Psoas muscle (tissue), 8 donors: ENCODE measurements at places on chromosomes 1 and 21. TPM values are rescaled to one million over a fixed set of nuclear protein-coding genes. Genes with fewer than 3 reads are reported as not detected.

GRCh38 chr1:54163573-54163972 is 10.8 kb upstream of the CDCP2 start:
- no peak for DNase-seq

- no peak for DNase-seq
These were observed 143.2 kb upstream of the BACE2 start for GRCh38 chr21:41024746-41025254.

DNA sequence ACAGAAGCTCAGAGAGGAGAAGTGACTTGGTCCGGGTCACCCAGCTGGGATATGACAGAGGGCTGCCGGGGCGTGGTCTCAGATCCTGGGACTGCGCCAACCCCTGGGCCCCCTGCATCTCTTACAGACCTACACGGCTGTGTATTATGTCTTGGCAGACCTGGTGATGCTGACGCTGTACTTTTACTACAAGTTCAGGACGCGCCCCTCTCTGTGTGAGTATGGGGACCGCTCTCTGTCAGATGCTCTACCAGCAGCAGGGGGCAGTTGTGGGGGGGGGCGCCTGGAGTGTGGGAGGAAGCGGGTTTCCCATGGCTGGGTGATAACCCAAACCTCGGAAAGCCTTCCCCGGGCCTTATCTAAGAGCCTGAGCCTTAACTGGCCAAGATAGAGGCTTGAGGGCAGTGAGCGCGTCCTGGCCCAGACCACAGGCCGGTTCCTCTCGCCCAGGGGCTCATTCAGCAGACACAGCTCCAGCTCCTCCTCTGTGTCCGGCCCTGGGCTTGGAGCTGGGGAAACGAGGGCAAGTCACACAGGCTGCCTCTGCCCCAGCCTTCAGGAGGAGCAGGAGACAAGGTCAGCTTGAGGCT is 13.3 kb downstream of the SLC66A1 start:
- DNase-seq: no peak

- no peak for DNase-seq
These were observed 72.9 kb downstream of the RPS6KA1 start for GRCh38 chr1:26602378-26602959.

GRCh38 chr1:63669151-63669961 is 76.1 kb downstream of the PGM1 start:
- no peak for DNase-seq

DNA sequence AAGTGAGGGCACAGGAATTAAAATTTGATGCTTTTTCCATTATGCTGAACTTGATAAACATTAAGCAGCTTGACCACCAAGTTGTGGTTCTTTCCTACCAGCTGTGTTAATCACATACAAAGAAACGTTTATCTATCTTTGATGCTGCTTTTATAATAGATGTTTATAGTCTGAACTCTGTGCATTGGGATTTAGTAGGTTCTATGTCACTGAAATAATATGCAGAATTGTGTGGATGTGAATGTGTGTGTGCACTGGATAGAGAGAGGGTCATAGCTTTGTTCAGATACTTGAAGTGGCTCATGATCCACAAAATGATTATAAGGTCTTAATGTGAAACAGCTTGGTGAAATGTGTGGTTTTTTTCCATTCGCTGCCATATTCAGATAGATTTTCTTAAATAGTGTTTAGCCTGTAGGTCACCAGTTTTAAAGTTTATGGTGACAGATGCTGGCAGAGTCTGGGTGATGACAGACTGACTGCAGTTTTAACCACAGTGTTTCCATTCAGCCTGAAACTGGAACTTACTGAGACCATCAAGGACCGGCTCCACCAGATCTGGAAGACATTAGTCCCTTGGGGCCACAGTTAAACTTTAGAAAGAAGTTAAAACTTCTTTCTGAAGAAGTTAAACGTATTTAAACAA is 10.2 kb downstream of the DDI2 start:
- DNase-seq: no peak

DNA sequence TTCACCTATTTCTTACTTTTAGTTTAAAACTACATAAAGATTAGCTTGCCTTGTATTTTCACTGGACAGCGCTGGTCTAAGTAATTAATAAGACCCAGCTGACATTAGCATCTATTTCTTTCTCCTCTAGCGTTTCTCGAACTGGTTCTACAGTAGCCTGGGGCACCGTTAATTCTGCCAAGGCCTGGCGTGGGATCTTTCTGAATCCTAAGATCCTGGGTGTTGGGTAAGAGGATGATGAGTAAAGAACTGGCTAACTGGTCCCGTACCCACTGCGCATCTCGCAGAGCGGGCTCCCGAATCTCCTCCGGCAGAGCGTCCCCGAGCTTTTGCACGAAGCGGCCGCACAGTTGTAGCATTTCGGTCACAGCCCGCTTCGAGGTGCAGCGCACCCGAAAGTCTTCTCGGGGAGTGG is 309 bp downstream of the NSL1 start:
- no peak for DNase-seq

DNA sequence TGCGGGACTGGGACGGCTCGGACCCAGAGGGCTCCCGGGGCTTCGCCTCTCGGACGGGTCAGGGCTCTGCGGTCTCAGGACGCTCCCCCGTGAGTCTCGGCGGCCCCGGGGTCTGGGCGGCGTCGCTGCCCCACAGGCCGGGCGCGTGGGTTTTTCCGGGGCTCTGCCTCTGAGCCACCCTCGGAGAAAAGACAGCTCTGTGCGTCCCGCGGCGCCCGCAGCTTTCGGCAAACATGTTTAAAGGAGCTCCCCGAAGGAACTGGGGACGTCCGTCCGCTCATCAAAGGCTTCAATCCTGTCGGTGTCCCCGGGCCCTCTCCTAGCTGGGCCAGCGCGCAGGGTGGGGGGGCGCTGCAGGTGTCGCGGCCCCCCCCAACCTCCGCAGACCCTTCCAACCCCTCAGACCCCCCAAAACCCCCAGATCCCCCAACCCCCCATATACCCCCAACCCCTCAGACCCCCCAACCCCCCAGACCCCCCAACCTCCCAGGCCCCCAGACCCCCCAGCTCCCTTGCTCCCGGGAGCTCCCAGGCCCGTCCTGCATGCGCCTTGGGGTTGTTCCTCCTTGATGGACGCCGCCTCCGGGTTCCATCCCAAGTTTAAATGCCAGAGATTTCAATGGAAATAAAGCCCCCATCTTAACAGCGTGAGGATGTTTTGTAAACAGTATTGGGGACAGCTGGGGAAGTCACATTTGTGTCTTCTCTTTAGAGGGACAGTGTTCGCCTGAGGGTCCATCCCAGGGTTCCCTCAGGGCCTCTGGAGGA is 996 bp upstream of the C1orf159 start:
- DNase-seq: no peak

DNA sequence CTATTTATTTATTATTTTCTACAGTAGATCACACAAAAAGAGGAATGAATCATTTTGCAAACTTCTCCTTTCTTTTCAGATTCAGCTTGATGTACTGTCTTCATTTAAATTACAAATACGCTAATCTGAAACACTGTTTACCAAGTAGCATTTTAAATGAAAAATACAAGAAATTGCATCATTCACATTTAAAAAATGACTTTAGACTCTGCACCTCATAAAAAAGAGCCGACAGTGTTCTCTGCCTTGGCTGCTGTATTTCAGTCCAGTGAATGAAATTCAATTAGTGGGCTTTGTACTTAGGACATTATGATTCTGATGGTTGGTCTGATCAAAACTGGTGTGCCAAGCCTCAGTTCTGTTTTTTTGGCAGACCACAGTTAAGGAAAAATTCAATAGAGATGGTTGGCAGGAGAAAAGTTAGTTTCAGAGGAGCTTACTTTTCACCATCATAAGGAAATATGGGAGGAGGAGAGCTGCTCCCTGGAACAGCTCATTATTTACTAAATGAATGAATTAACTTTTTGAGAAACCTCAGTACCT is 222.4 kb upstream of the ESRRG start:
- no peak for DNase-seq

The DEPDC1 gene
- polyA plus RNA-seq: 0.03 TPM

The LRRC71 gene
- 0.03 TPM for polyA plus RNA-seq

The SLC35D1 gene
- polyA plus RNA-seq: 2.5 TPM

The CYP4A22 gene
- polyA plus RNA-seq: 0.03 TPM

The OPRD1 gene
- 0.12 TPM for polyA plus RNA-seq

The HMGCS2 gene
- 14.1 TPM for polyA plus RNA-seq

The AXDND1 gene
- polyA plus RNA-seq: 0.09 TPM

The HSD3B1 gene
- not detected for polyA plus RNA-seq

The RHCE gene
- polyA plus RNA-seq: 0.22 TPM

The MX1 gene
- polyA plus RNA-seq: 3.7 TPM
